ENCODE measurements at places on chromosomes 2 and 18.

DNA sequence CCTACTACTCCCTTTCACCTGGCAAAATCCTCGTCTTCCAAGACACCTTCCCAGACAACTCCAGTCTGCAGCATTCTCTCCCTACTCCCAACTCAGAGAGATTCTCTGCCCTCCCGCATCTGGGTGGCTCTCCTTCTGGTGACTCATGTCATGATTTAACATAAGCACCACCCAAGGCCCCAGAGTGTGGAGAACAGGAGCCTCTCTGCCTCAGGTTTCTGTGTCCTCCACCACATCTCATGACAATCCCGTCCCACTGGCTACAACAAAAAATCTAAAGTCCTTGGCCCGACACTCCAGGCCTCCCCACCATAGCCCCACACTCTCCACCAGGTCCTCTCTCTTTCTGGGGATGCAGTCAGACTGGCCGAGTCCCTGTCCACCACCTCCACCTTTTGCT lies 197.1 kb downstream of the BCL11A start:
- no peak for DNase-seq

DNA sequence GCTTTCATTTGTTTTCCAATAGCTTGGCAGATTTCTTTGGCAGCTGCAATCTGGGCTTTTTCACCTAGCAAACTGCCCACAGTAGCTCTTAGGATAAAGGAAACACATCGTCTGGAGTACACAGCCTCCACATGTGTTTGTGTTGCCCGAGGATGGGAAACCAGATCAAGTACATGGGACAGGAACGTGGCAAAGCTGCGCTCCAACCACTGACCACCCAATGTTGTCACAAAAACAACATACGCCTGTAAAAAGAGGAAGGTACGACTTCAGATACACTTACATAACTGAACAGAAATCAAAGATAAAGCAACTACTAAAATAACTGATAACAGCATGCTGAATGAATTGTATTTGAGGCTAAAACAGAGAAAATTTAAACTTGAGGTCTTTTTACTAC lies 15.5 kb downstream of the HEATR5B start:
- DNase-seq: no peak

DNA sequence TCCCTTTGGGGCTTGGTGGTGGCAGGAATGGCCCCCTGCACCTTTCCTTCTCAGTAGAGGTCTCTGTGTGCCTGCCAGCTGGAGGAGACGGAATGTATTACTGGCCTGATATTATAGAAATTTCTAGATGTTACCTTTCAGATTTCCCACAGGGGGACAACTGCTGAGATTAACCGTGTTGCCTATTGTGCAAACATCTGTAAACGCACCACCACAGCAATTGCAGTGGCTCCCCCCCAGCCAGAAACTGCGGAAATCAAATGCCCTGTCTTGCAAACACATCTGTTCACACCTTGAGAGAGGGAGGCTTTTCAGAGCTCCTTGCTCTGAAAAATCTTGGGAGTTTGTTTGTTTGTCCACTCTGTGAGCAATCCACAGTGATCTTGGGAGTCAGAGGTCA lies 270.0 kb upstream of the RAB12 start:
- no peak for DNase-seq

DNA sequence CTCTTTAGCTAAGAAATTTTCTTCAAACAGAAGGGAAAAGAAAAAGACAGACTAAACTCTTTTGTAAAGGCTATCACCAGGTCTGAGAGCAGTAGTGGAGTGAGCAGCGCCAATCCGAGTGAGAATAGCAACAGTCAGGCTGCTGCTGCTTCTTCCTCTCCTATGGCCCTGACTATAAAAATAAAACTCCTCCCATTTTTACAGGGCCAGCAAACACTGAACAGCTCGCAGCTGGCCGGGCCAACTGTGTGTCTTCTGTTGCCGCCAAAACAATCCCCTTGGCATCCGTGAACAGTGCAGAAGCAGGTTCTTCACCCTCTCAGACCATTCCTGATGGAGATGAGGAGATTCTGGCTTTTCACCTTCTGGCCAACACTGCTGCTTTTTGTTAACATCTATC lies 124.5 kb downstream of the CNTNAP5 start:
- no peak for DNase-seq

DNA sequence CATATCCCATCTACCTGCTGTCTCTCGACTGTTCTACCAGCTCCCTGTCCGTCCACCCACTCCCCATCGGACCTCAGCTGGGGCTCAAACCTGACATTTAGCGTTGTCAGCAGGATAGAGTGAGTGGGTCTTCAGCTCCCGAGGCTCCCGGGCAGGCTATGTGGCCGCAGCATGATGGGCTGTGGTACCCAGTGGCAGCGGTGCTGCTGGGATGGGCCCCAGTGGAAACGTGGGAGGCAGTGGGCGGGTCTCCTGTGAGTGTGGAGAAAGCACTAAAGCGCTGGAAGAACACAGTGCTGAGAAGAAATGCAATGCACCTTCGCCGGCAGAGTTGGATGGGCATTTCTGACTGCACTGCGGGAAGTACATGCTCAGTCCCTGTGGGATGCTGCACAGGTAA lies 204.8 kb upstream of the SYT4 start:
- no peak for DNase-seq

DNA sequence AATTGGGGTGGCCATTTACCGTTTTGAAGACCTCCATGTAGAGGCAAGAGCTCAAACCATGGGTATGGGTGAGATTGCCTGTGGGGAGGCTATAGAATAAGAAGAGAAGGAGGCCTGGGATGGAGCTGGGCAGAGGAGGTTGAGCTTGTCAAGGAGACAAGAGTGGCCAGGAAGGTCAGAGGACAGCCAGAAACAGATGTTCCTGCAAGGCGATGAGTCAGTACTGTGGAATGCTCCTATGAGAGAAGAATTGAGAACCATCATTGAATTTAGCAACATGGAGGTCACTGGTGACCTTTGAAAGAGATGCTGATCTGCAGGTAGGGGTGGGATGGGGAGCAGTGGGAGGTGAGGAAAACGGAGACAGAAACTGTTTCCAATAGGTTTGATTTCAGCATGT lies 3.5 kb downstream of the ACSL3 start:
- no peak for DNase-seq

- DNase-seq: no peak
Measured at GRCh38 chr2:69253611-69254301, 133.3 kb downstream of the GFPT1 start.

DNA sequence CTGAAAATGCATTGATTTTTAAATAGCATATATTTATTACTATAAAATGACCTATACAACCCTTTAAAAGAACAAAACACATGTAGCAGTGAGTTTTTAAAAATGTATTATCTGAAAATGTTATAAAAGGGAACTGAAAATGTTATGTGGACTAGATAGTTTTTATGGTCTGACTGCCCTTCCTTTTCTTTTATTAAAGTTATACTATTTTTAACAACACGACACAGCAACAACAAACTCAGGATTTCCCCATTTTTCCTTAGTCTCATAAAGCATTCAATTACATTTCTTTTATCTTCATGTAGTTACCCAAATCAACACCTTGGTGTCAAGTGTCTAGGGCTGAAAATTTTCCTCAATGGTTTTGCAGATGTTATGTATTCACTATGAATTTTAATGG lies 132.8 kb upstream of the TMEFF2 start:
- DNase-seq: no peak

DNA sequence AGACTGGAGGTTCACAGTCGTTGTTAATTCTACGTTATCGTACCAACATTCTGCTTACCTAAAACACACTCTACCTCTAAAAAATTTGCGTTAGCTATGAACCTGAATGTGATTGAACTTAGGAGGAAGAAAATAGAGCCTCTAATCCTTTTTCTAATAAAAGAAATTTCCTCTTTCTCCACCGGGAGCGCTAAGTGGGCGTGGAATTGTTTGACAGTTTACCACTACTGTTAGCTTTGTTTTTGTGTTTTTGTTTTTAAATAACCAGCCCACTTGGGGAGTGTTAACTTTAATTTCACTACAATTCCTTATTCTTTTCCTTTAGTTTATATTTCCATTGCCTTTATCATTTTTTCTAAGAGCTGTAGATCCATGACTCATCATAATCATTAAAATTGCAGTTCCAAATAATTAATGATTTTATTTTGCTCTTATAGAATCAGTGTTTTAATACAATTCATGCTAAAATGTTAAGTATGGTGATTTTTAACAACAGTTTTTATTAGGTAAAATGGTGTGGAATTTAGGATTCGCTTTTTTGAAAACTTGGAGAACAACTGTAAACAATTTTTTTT lies 55.0 kb upstream of the ITM2C start:
- DNase-seq: no peak

- no peak for DNase-seq
Measured at GRCh38 chr2:10221976-10222870, 80.5 kb upstream of the HPCAL1 start.

- DNase-seq: no peak
Measured at GRCh38 chr2:232506709-232507108, 13.5 kb upstream of the PRSS56 start.

GRCh38 chr2:32720771-32721170 lies 92.9 kb downstream of the TTC27 start:
- no peak for DNase-seq

- peak; percentile 17 for DNase-seq
Measured at GRCh38 chr18:71398531-71398930, 1109.7 kb downstream of the SOCS6 start.

- DNase-seq: no peak
Measured at GRCh38 chr2:136135921-136136906, 18.3 kb upstream of the CXCR4 start.

- no peak for DNase-seq
Measured at GRCh38 chr2:184472481-184472880, 125.8 kb upstream of the ZNF804A start.

- DNase-seq: no peak
Measured at GRCh38 chr2:23684395-23685176, 242.3 kb downstream of the ATAD2B start.

DNA sequence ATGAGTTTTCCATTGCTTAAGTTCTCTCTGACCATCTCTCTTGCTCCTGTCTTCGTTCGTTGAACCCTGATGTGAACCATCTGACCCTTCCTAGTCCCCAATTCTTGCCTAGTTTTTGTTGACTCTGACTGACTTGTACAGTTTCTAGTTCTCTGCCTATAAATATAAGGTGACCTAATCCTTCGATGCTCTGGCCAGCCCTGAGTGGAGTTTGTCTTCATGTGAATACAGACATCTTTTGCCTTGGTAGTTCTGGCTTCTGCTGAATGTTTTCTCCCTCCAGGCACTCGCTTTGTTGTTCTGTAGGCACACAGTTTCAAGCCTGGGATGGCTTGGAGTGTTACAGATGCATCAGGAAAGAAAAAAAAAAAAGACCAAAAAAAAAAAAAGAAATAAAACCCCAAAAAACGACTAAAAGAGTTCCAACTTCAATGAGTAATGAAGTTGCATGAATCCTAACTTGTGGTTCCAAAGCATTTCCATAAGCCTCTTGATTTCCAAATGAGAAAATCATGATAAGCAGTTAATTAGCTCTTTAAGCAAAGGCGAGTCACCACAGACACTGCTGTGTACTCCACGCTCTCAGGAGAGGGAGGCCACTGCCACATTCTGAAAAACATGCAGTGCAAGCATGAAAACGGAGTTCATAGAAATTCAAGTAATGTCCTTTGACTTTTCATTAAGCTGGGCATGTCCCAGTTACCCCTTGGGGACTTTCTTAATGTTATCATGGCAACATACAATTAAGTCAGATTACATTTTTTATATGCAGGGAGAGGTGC lies 165.2 kb downstream of the TDRD15 start:
- DNase-seq: no peak

DNA sequence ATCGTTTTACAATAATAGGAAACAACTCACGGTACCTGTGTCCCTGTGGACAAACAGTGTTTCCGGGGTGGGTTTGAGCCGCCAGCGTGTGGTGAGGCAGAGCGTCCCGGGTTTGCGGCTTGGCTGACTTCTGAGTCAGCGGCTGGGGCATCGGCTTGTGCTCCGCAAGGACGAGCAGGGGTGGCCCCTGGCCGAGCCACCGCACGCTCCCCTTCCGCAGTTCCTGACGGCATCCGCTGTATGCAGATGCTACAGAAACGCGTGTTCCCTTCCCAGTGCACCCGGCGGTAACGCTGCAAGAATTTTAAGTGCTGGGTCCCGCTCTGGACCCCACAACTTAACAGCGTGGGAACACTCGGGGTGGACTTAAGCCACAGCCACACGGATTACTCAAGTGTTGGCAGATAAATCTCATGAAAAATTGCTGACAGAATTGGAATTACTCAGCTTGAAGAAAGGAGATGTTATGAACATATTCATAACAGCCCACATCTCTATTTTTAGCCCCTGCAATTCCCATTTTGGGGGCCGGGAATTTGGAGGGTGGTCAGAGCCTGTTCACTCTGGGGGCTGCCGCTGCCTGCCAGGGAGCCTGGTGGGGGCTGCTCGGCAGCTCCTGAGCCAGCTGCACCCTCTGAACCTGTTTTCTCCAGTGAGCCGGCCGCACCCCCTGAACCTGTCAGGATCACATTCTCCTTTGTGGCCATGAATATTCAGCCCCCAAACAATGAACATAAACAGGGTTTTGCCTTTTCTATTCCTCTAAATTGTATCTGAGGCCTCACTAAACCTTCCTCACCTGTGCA lies 12.6 kb upstream of the KCNG2 start:
- DNase-seq: no peak

DNA sequence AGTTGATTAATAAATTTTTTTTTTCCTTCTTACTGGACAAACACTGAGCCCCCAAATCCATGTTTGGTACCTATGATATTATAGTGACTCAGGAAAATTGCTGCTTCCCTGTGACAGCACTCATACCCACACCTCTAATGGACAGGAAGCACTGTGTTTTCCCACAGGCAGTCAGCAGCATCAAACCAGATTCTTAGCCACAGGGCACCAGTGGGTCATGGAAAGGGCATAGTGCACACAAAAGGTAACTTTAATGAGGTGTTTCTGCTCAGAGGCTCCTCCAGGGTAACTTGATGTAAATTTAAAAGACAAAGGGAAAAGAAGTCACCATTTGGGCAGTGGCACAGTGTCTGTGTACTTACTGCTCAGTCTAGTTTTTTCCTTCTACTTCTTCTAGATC lies 34.1 kb downstream of the SERPINB11 start:
- DNase-seq: no peak

- DNase-seq: no peak
Measured at GRCh38 chr2:119246884-119247843, 23.5 kb downstream of the STEAP3 start.

GRCh38 chr18:76524900-76525698 lies 30.1 kb upstream of the ZNF516 start:
- DNase-seq: no peak

- DNase-seq: peak; percentile 81
Measured at GRCh38 chr2:231463698-231464575, at the start of gene NCL. NCL (minus strand) TSS chr2:231464484; CDS start chr2:231464353, 131 bp downstream.

- no peak for DNase-seq
Measured at GRCh38 chr2:112566104-112566503, 18.3 kb upstream of the CHCHD5 start.

DNA sequence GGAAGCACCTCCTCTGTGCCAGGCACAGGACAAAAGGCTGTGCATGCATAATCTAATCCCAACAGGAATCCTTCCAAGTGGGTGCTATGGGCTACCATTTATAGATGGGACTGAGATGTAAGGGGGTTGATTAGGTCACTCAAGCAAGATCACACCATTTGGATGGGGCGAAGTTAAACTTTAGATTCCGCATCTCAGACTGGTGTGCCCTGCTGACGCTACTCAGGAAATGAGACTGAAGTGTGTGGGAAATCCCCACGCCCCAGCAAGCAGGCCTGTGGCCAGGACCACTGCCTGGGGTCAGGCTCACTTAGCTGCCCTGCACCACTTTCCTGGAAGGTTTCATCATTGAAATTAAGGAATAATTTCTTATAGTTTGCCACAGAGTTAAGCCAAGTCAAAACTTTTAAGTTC lies 70.5 kb upstream of the PPP1CB start:
- DNase-seq: peak; percentile 40

GRCh38 chr2:24287171-24287570 lies 73.2 kb downstream of the ITSN2 start:
- no peak for DNase-seq

GRCh38 chr2:209805351-209805750 lies 33.7 kb downstream of the UNC80 start:
- no peak for DNase-seq

Measured in iPS-NIHi11 (cell line).